ENCODE measurements at places on chromosomes 1 and 21.

- DNase-seq, result no peak
Observed at GRCh38 chr1:55234016-55234415, 18.9 kb upstream of the USP24 start.

- DNase-seq, result no peak
Observed at GRCh38 chr1:45654540-45655280, 30.9 kb upstream of the CCDC17 start.

GRCh38 chr1:236526079-236526478, 2.3 kb downstream of the LGALS8 start:
- no peak for DNase-seq

- DNase-seq, result no peak
Observed at GRCh38 chr21:39483917-39484316, 32.1 kb downstream of the SH3BGR start.

- DNase-seq, result no peak
Observed at GRCh38 chr1:85290826-85291225, 14.4 kb upstream of the BCL10 start.

DNA sequence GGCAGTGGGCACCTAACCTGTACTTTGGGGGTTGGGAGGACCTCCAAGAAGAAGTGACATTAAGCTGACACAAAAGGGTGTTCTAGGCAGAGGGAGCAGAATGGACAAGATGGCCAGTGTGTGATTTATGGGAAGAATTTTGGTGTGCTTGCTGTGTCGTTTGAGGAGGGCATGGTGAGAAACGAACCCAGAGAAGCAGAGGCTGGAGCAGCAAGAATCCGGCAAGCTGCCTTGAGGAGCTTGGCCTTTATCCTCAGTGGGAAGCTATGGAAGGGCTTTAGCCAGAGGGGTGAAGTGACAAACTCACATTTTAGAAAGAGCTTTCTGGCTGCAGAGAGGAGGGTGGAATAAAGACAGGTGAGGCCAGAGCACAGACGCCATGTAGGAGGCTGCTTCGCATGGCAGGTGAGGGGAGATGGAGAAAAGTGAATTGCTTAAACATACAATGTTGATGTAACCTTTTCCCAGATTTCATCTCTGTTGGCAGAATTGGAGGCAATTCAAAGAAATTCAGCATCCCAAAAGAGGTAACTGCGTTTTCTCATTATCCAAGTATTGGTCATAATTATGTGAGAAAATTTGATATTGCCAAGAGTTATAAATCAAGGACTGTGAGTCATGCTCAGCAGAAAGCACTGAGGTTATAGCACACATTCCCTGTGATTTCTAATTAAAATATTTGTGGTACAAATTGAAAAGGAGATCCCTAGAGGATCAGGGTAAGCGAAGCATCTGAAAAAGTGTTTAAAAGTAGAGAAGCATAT, 26.5 kb downstream of the TRIM45 start:
- no peak for DNase-seq

- DNase-seq, result no peak
Observed at GRCh38 chr1:236515443-236515958, 8.3 kb upstream of the LGALS8 start.

- peak; percentile 44 for DNase-seq
Observed at GRCh38 chr1:226653311-226653921, 85.7 kb downstream of the ITPKB start.

DNA sequence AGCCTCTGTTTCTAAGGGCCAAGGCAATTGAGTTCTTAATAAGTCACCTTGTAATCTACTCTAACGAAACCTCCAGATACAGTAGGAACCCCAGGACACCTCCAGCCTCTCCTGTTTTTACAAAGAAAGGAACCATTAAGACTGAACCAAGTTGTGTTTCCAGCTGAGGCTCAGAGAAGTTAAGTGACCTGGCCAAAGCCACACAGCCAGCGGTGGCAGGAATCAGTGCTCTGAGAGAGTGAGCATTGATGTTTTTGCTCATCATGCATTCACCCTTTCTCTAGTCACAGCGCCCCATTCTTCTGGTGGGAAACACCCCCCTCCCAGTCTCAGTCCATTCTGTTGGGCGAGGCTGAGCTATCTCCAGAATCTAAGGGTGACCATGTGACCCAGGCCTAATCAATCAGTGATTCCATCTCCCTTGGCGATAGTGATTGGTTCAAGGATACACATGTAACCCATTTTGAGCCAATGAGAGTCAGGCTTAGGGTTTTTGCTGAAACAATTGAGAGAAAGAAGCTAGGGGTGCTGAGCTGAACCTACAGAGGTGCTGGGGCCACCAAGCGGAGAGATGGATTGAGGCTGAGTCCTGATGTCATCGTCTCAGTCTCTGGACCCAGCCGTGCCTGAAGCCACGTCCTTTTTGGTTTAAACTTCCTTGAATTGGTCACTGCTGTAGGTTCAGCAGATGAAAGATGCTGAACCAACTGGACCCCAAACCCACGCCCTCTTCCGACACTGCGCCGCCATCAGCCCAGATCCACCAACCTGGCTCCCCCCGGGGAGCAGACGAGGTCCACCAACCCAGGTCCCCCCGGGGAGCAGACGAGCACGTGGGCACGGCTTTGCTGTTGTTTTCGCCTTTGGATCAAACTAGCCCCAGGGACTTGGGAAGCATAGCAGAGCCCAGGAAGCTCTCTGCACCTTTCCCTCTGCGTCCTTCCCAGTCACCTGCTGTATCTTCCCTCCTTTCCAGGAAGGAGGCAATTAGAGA, 28.0 kb upstream of the RERE start:
- no peak for DNase-seq

DNA sequence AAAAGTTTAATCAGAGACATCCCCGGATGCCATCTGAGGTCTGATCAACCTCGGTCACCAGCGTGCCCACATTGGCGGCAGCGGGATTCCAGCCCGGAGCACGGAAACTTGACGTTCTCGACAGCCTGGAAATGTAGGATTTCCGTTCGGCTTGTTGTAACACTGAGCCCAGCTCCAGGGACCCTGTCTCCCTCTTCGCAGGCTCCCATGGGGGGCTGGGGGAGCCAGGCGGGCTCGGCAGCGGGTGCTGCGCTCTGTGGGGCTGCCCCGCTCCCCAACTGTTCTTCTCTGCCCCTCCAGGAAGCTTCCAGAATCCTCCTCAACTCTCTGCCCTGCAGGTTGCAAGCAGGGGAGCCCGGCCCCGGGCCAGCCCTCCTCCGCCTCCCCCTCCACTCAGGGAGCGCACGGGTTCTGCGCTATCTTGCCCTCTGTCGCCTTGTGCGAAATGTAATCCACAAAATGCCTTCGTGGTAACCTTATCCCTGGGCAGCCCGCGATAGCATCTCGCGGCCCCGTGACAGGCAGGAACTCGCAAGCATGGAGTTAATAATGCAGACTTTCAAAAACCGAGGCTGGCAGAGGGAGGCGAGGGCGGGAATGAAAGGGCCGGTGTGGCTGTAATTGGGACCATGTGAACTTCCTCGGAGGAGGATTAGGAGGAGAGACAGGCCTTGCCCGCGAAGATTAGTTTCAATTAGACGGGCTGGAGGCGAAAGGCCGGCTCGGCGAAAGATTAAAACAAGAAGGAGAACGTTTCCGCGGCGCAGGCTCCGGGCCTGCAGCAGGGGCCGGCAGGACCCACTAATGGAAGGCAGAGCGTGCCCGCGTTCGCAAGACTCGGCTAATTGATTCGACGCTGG, 53.9 kb upstream of the TTC34 start:
- DNase-seq, result no peak

DNA sequence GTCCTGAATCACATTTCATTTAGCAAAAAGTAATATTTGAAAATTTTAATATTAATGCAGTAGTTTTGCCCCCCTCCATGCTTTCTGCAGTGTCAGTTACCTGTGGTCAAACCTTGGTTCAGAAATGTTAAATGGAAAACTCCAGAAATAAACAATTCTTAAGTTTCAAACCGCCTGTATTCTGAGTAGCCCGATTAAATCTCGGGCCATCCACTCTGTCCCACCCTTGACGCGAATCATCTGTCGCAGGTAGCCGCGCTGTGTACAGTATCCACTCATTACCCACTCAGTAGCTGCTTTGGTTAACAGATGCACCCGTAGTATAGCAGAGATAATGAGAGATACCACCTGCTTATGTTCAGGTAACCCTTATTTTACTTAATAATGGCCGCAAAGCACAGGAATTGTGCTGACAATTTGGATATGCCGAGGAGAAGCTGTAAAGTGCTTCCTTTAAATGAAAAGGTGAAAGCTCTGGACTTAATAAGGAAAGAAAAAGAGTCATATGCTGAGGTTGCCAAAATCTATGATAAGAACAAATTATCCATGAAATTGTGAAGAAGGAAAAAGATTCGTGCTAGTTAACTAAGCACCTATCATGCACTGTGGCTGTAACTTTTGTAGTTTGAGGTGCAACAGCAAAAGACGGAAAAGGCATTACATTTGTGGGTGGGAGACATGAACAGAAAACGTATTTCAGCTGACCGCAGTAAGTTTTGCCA, 889 bp upstream of the SCYL3 start:
- no peak for DNase-seq

GRCh38 chr1:158290321-158290844, 660 bp downstream of the CD1C start:
- DNase-seq, result no peak

DNA sequence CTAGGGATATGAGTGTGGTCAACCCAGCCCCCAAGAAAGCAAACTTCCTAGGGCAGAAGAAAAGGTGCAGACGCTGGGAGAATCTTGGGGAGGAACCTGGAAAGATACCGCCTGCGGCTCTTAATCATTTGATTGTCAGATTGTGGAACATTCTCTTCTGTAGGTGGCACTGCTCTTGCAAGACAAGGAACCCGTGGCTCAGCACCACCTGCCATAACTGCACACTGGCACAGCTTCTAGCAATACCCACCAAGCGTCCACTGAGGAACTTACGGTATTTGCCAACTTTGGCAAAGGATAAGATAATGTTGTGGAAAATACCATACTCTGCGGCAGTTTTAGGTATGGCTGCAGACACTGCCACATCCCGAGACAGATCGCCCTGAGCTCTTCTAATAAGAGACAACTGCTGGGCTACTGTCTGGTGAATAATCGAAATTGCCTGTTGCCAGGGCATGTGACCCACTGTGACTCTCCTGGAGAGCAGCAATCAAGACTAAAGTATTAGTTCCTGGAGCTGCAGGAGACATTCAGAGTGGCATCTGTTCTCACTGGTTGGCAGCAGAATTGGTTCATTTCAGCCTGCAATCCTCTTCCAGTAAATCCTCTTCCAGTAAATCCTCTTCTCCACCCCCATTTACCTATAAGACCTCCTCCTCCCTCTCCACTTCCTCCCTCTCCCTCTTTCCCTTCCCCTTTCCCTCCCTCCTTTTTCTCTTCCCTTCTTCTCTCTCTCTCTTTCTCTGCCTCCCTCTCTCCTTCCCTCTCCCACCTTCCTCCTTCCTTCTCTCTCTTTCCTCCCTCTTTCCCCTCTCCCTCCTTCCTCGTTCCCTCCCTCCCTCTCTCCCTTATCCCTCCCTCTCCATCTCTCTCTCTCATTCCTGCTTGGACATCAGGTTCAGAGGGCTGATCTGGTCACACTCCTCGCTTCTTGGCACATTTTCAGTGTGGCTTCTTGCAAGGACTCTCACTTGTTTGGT, 49.7 kb upstream of the B3GALT5 start:
- DNase-seq, result no peak

DNA sequence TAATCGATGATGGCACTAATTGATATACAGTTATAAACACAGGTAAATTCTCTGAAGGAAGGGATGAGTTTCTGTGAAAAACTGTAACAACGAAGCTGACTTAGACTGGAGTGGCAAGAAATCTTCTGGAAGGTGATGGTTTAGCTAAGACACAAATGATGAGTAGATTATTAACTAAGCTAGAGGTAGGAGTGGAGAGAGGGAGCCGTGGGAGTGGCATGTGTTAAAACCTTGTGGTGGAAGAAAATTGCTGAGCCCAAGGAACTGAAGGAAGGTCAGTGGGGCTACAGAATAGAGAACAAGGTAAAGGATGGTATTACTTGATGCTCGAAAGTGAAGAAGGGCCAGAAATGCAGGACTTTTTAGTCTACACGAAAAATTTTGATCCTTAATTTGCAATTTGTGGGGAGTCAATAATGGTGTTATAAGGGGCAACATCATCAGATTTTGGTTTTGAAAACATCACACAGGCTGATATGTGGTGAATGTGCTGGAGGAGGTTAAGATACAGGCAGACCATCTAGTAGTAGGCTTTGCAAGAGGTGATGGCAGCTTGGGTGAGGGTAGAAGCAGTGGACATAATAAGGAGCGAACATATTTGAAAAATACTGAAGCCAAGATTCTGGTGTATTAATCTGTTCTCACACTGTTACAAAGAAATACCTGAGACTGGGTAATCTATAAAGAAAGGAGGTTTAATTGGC, 93.8 kb downstream of the S1PR1 start:
- DNase-seq, result no peak

- no peak for DNase-seq
Observed at GRCh38 chr1:173355281-173356031, 121.7 kb upstream of the PRDX6 start.

DNA sequence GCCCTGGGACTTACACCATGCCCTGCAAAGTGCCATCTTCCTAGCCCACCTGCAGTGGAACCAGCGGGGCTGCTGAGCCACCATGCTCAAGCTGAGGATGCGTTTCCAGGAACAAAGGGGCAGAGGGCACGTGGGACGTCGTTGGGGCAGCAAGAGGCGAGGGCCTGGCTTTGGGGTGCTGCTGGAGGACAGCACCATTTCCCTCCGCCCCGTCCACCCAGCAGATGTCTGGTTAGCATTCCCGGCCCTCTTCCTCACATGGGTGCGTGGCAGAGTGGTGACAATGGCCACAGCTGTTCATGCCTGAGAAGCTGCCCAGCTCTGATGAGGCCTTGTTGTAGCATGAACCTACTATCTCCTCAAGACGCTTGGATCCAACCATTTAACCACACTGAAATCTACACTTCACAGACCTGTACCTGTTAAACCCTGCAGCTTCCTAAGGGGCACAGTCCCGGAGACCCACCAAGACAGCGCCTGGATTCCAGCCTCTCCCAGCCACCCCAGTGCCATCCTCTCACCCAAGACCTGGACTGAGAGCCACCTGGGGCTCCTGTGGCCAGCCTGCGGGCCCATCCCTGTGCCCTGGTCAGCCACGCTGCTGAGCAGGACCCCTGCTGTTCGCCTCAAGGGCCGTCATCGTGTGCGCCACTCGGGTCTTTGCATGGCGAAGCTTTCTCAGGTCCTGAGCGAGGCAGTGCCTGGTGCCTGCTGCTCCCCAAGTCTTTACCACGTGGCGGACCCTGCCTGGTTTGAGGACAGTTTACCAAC, 33.2 kb downstream of the SLC45A1 start:
- DNase-seq, result no peak

- DNase-seq, result no peak
Observed at GRCh38 chr1:99943223-99943794, 26.5 kb upstream of the SLC35A3 start.
